ENCODE measurements at places on chromosomes 1 and 21. TPM values are rescaled to one million over a fixed set of nuclear protein-coding genes. Genes with fewer than 3 reads are reported as not detected.

DNA sequence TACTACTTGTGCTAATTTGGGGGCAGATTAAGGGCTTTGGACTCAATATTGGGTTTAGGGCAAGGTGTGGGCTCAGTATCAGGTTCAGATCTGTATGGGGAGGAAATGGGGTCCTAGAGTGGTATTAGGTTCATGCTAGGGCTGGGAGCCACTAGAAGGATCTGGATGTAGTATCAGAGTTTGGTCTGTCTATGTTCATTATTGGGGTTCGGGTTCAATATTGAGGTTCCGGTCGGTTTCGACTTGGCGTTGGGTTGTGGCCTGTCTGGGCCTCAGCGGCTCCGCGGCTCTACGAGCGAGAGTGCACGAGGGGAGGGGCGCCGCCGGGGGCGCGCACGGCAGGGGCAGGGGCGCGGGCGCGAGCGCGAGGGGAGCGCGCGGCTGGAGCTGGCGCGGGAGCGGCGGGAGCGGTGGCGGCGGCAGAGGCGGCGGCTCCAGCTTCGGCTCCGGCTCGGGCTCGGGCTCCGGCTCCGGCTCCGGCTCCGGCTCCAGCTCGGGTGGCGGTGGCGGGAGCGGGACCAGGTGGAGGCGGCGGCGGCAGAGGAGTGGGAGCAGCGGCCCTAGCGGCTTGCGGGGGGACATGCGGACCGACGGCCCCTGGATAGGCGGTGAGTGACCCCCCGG is at the start of gene PTPRF:
TSS of gene PTPRF (plus strand) at position 401 of the 624 bp plus-strand sequence. CDS start 14,193 bp downstream, outside the sequence.
- DNase-seq = peak; percentile 62

Gene THRAP3
- 120 TPM for total RNA-seq

Gene CATSPERE
- 0.60 TPM for total RNA-seq

DNA sequence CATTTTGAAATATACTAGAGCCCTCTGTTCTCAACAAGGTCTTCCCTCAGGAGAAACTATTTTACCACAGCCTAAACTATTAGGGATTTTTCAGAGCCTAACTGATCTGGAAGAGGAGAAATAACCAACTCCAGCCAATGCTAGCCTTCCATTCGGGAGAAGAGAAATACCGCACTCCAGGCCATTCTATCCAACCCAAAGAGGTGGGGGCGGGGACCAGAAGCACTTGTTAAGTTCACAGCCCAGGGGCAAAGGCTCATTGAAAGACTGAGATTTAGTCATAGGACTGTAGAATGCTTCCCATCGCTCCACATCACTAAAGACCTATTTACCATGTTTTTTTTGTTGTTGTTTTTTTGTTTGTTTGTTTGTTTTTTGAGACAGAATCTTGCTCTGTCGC is 35.4 kb upstream of the SLFNL1 start:
- DNase-seq = no peak

- no peak for DNase-seq
Observed at GRCh38 chr1:84940481-84940880, 47.5 kb upstream of the LPAR3 start.

DNA sequence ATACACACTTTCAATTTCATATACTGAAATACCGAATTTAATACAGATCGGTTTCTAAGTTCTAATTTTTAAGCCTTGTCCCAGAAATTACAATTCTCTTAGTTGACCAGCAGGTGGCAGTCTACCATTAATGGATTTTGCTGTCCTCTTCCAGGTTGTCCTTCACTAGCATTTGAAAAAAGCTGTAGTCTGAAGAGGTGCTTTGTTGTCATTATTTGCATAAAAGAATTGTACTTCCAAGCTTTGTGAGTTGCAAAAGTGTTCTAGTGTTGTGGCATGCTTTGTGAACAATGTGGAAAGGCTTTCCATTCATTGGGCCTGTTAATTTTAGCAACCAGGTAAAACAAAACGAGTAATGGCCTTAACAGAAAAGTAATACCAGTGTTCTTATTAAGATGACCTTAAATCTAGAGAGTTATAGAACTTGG is 193.6 kb downstream of the RPS6KC1 start:
- no peak for DNase-seq

DNA sequence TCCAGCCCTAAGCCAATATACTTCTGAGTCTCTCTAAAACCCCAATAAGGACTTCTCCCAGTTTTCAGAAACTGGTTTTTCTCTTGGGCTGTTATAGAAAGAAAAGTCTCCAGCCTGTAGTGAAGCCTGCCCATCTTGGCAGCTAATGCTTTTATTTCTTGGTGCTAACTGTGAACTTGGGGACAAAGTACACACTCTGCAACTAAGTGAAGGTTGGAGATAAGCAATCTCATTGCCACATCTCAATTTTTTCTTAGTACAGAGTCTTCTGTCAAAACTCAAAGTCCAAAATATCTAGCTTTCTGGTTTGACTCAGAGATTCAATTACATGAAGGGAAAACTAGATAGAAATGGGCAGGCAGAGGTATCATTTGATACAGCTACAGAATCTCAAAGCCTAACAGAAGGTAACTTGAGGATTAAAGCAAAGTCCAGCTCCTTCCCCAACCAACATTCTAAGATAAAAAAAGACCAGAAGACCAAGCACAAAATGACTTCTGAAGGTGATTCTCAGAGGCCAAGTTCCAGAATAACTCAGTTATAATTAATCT is 14.0 kb downstream of the AK2 start:
- DNase-seq = no peak

Measured in psoas muscle (tissue), 8 donors.